ENCODE measurements at places on chromosomes 12 and 14. TPM values are rescaled to one million over a fixed set of nuclear protein-coding genes. Genes with fewer than 3 reads are reported as not detected.

Gene IGFBP6
- total RNA-seq = 394 TPM

Gene SLCO1B3
- 9.3 TPM for total RNA-seq

Gene PPP4R4
- total RNA-seq = 0.15 TPM

Gene OTX2
- not detected for total RNA-seq

Gene SYT1
- 5.7 TPM for total RNA-seq

Gene VEZT
- 52.6 TPM for total RNA-seq

Gene MUCL1
- total RNA-seq = not detected

Gene TSPAN8
- total RNA-seq = not detected

Gene LUM
- total RNA-seq = 293 TPM

Gene SLC10A1
- not detected for total RNA-seq

Gene RHOJ
- 1.8 TPM for total RNA-seq

Gene RILPL2
- 5.3 TPM for total RNA-seq

Gene PRH2
- total RNA-seq = not detected

Gene PSMB11
- not detected for total RNA-seq

Gene SLC16A7
- 17.8 TPM for total RNA-seq

Gene PPFIA2
- total RNA-seq = not detected

Gene SOAT2
- 0.22 TPM for total RNA-seq

Gene IL22
- total RNA-seq = not detected

Gene CFAP54
- total RNA-seq = 1.8 TPM

Gene TAS2R9
- total RNA-seq = not detected

Gene RTN1
- total RNA-seq = not detected

Gene NEUROD4
- not detected for total RNA-seq

Gene COPS7A
- total RNA-seq = 60.2 TPM

Gene FGD6
- total RNA-seq = 5.4 TPM

Gene SPRYD4
- total RNA-seq = 1.4 TPM

Gene ETFRF1
- total RNA-seq = 49.3 TPM

Gene KRT5
- total RNA-seq = not detected

Gene ZNF705A
- total RNA-seq = not detected

All from M059J (cell line).